ENCODE measurements at places on chromosomes 5 and 9.

GRCh38 chr9:111399772-111400563, 69.9 kb upstream of the OR2K2 start:
- DNase-seq: peak; percentile 32

DNA sequence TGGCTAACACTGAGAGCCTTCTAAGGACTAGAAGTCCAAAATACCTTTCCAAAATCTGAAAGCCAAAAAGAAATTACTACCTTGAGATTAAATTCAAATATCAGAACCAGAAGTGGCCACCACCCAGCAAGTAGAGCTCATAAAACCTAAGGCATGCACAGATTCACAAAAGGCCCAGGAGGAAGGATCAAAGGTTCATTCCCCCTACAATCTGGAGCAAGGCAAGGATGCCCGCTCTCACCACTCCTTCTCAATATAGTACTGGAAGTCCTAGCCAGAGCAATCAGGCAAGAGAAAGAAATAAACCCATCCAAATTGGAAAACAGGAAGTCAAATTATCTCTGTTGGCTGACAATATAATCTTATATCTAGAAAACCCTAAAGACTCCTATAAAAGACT, 6.0 kb downstream of the RASEF start:
- DNase-seq: no peak

DNA sequence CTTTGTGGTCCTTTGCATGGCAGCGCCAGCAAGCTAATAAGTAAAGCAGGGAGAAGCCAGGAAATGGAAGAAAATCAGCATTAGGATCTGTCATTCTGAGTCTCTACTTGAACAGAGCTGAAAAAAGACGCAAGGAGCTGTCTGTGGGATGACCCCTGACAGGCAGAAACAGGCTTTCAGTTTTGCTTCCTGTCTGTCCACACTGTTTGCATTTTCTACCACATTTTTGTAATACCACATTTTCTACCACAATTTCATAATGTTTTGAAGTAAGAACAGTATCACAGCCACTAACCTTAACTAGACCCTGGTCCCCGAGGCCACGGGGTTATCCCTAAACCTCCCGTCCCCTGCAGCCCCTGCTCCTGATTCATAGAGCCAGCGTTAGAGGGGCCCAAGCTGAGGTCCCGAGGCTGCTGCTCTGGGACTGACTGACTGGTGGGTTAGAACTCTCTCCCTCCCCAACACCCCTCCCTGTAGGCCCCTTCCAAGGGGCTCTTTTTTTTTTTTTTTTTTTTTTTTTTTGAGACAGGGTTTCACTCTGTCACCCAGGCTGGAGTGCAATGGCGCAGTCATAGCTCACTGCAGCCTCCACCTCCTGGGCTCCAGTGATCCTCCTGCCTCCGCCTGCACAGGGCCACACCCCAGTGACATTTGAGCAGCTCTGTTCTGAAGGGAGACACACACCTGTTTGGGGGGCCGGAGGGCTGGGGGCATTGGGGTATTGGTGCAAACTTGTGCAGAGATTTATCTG, 4.0 kb upstream of the CLIC3 start:
- no peak for DNase-seq

DNA sequence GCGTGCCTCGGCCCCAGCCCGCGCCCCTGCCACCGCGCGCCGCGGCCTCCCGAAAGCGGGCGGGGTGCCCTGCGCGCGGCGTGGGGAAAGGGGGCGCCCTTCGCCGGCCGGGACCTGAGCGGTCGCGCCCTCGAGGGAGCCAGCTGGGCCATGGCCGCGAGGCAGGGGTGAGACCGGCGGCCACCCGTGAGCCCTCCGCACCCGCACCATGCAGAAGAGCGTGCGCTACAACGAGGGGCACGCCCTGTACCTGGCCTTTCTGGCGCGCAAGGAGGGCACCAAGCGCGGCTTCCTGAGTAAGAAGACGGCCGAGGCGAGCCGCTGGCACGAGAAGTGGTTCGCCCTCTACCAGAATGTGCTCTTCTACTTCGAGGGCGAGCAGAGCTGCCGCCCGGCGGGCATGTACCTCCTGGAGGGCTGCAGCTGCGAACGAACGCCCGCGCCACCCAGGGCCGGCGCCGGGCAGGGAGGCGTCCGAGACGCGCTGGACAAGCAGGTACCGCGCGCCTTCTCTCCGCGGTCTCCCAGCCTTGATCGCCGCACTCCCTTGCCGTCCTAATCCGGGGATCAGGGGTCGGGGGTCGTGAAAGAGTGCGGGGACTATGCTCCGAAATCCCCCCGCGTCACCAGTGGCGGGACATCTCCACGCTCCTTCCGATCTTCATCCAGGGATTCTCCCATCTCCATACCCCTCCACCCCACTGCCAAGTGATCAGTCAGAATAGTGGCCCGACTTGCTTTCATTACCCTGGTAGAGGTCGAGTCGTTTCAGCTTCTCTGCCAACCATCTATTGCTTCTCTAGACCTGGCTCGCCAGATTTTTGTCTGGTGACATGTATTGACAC, 590 bp downstream of the RASGRF2 start:
- DNase-seq: no peak

GRCh38 chr5:97627272-97627671, 444.2 kb upstream of the RIOK2 start:
- DNase-seq: no peak

DNA sequence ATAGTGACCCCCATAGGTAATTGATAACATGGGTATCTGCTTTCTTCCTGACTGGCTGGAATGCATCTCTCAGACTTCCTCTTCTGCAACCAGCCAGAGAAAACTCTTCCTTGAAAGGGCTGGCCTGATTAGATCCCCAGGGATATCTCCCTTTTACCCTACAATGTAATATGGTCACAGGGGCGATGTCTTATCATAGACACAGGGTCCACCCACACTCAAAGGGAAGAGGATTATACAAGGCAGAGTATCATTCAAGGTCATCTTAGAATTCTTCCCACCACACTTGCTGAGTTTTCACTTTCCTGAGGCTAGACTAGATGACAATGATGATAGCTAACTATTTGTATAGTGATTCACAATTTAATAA, 33.2 kb downstream of the TTLL11 start:
- DNase-seq: no peak
